ENCODE measurements at places on chromosomes 1 and 21.

- no peaks in the 10 kb centered on the region for H3K27me3 ChIP-seq
- H3K27ac ChIP-seq, result no peak overlapping the region
- H3K36me3 ChIP-seq, result no peaks in the 10 kb centered on the region
- DNase-seq, result no peak
These were observed 57.3 kb upstream of the BCAR3 start for GRCh38 chr1:93738926-93739325.

DNA sequence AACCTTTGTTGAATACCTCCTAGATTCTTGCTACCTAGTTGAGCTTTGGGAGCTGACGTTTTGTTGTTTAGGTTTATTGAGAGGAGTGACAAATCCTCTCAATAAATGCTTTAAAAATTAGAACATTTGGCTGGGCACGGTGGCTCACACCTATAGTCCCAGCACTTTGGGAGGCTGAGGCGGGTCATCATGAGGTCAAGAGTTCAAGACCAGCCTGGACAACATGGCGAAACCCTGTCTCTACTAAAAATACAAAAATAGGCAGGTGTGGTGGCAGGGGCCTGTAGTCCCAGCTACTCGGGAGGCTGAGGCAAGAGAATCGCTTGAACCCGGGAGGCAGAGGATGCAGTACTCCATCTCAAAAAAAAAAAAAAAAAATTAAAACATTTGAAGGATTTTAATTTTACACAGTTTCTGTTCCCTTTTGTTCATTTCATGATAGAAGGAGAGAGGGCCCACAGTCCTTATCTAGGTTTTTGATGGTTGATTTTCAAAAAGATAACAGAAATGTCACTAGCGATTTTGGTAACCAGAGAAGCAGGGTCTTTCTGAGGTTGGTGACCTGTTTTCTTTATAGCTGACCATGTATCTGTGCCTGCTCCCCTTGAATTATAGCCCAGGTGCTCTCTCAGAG lies 44.2 kb upstream of the PIGV start:
- H3K27me3 ChIP-seq, result no peaks in the 10 kb centered on the region
- no peak for DNase-seq
- H3K4me1 ChIP-seq, result peaks cover 57% of the 10 kb centered on the region

- H3K36me3 ChIP-seq, result no peaks in the 10 kb centered on the region
- H3K27ac ChIP-seq, result no peak overlapping the region
- no peak overlapping the region for H3K4me3 ChIP-seq
- DNase-seq, result no peak
- no peaks in the 10 kb centered on the region for H3K4me1 ChIP-seq
These were observed 76.0 kb downstream of the FH start for GRCh38 chr1:241443561-241443960.

DNA sequence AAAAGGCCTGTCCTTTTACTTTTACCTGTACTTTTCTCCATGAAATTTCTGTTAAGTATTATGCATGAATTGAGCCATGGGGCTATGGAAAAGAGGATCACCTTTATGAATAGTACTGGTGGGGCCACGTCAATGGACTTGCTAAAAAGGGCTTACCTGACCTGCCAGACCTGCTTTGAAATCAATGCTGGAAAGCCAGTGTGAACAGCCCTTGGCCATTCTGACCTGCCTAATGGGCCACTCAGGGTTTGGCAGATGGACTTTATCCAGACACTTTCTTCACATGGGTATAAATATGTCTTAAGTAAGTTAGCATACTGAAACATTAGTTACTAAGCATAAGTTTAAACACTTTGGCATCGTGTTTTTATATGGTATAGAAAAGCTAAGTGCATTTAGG lies 8.3 kb upstream of the GUK1 start:
- DNase-seq, result no peak
- H3K4me1 ChIP-seq, result peaks cover 14% of the 10 kb centered on the region
- no peak overlapping the region for H3K27ac ChIP-seq
- no peaks in the 10 kb centered on the region for H3K27me3 ChIP-seq
- H3K4me3 ChIP-seq, result no peak overlapping the region

All from CD14-positive monocyte (primary cell).